AG09319 (cell line): ENCODE measurements at places on chromosomes 2 and 18.

GRCh38 chr2:60064687-60065389, 488.6 kb downstream of the BCL11A start:
- DNase-seq, result no peak

- no peak for DNase-seq
These were observed 16.3 kb upstream of the EPHA4 start for GRCh38 chr2:221588306-221588985.

- DNase-seq, result no peak
These were observed 802 bp upstream of the SAP130 start for GRCh38 chr2:128028668-128029054.

GRCh38 chr2:105373344-105373781, 25.5 kb downstream of the FHL2 start:
- no peak for DNase-seq

DNA sequence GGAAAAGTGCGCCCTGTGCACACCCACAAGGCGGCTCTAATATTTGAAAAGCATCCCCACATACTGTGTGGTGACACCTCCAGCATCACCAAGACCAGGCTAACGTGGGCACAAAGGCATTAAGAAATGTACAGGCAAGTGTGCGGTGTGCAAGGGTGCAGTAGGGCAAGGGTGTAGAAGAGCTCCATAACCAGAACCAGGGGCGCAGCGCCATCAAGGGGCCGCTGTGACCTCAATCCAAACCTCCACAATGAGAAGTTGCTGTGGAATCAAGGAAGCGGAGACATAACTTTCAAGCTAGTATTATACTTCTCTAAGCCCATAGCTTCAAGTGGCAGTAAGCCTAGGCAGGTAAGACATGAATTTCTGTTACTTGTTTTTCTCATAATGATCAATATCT, 13.0 kb downstream of the L3MBTL4 start:
- no peak for DNase-seq

DNA sequence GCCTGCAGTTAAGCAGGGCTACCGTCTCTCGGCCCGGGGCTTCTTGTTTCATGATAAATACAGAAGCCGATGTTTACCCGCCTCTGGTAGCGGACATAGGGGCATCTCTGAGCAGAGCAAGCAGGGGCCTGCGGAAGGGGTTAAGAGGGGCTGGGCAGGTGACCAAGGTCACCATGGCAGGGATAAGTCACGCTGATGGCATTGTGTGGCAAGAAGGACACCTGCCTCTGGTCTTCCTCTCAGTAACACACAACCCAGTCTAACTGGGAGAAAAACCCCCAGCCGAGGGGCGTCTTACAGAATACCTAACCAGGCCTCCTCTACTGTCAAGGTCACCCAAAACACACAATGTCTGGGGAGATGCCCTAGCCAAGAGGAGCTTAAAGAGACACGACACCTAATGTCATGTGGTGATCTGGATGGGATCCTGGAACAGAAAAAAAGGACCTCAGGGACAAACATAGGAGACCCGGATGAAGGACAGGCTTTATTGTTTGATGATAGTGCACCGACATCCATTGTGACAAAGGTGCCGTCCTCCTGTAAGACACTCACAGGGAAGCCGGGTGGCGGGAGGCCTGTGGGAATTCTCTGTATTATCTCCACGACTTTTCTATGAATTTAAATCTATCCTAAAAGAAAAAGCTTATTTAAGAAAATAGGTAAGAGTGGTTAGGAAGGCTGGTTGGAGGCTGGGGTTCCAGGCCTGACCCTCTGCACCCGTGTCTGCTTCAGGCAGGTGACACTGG, 24.8 kb downstream of the SH3BP4 start:
- no peak for DNase-seq

GRCh38 chr18:24009651-24010333, 4.8 kb upstream of the TTC39C start:
- DNase-seq, result no peak

GRCh38 chr2:11744631-11745394, 1.6 kb upstream of the LPIN1 start:
- no peak for DNase-seq

DNA sequence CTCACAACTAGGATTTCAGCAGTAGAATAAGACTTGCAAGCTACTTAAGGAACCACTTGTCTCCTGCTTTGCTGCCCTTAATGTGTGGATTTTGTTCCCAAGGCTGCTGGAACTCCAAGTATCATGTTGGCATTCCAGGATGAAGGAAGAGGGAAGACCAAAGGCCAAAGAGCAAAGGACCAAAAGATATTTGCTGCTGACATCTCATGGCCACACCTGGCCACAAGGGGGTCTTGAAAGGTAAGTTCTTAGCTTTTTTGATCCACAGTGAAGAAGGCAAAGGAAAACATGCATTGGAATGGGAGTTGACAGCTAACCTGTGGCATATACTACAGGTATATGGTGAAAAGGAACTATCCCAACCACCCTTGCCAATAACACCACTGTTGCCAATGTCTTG, 3.9 kb upstream of the MATN3 start:
- DNase-seq, result no peak

- DNase-seq, result no peak
These were observed 82.4 kb downstream of the FEZ2 start for GRCh38 chr2:36515538-36515937.

- no peak for DNase-seq
These were observed 36.7 kb downstream of the EPAS1 start for GRCh38 chr2:46333912-46334311.

GRCh38 chr2:171669121-171669520, 18.1 kb upstream of the DYNC1I2 start:
- DNase-seq, result no peak

- DNase-seq, result no peak
These were observed 111.2 kb downstream of the BAZ2B start for GRCh38 chr2:159505196-159505595.

DNA sequence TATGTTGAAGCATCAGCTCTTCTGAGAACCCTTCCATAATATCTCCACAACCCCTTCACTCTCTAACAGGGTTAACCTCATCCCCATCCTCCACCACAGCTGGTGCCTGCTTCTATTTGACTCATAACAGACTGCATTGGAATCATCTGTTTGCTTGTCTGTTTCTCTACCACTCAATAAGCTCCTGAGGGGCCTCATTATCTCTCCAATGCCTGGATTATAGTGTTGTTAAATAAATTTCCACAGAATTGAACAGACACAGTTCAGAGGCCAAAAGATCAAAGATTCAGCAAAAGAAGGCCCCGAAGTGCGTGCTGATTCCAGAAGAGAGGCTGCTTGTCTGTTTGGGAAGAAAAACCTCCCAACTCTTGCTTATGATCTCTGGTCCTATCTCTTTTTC, 33.7 kb upstream of the FAM98A start:
- DNase-seq, result no peak

DNA sequence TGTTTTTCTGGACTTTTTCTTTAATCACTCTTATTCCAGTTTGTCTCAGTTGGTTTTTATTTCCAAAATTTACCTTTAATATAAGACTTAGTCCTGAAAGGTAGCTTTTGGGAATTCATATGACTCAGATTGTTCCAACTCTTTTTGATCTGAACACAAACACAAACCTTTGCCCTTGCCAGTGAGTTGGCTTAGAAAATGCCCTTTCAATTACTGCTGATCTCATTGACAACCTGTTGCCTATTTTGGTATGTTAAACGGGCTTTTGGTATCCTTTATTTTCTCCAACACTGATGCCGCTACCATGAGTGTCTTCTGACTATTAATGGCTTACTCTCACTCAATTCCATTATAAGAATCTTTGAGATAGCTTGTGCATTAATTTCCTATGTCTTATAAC, 143.4 kb downstream of the GULP1 start:
- no peak for DNase-seq

DNA sequence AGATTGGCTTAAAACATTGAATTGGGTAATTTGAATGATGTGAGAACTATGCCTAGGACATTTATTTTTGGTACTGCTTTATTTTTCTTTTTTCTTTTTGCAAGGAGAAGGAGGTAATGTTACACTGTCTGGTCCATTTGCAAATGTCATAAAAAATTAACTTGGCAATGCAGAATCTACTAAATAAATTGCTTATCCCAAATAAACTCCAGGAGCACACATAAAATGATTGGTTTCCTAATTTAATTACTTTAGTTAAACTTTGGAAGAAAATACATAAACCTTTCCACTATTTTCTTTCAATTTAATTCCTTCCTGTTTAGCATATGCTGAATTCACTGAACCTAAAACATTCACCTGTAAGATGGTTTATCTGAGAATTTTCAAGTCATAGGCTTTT, 238.4 kb upstream of the ETAA1 start:
- no peak for DNase-seq

GRCh38 chr2:166900700-166901099, 12.4 kb downstream of the XIRP2 start:
- DNase-seq, result no peak

GRCh38 chr2:174344716-174345461, 10.1 kb downstream of the SP9 start:
- no peak for DNase-seq

DNA sequence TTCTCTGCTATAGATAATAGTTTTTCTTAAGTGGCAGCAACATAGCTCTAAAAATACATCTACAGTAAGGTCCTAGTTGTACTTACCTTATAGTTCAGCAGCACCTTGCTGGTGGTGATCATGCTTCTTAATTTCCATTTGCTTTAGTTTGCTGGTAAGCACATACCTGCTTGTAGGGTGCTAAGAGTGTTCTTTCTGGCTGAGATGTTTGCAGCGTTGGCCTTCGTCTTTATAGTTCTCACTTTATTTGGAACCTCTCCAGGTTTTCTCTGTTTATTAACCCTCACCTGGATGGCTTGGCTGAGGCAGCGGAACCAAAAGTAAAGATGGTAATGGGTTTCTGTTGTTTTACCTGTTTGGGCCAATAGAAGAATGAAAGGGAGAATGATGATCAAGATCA, 123.6 kb upstream of the EFEMP1 start:
- no peak for DNase-seq

DNA sequence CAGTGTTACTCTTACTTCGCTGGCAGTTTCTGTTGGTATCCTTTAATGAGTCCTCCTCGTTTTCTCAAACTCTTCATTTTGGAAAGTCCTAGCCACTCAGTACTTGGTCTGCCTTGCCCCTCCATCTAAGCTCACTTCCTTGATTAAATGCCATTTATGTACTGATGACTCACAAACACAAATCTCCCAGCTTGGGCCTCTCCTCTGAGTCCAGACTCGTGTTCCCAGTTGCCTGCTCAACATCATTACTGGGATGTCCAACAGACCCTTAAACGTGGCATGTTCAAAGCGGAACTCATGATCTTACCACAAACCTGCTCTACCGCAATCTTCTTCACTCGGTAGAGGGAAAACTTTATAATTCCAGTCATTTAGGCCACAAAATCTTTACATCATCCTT, 13.8 kb upstream of the CCDC68 start:
- DNase-seq, result no peak

DNA sequence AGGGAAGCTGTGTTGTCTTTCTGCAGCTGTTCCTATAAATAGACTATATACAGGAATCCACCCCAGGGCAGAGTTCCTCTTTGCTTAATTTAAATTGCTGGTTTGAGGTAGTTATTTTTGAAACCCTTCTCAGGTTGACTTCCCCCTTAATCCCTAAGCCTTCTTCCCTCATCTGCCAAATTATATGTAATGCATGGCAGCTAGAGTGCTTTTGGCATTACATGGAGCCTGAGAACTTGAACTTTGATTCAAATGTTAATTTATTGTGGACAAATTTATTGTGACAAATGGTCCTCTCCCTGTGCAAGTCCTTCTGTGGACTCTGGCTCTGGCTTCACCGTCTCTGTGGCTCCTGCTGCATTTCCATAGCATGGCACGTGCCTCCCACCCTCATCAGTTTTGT, 29.2 kb downstream of the MYO1B start:
- DNase-seq, result no peak

DNA sequence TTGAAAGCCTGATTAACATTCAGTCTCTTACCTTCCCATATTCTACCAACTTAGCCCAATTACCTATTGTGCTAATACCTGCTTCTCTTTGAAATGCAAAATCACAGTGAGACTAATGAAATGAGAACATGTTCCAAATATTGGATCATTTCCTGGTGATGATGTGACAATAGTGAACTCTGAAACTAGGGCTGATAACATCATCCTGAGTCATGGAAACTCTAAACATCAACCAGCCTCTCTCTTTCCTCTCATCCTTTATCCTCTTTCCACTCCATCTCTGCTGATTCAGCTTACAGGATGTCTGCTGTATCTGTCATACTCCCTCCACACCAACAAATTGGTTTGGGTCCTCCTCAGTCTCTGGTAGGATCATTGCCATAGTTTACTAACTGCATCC, 98.8 kb upstream of the NCKAP5 start:
- no peak for DNase-seq

DNA sequence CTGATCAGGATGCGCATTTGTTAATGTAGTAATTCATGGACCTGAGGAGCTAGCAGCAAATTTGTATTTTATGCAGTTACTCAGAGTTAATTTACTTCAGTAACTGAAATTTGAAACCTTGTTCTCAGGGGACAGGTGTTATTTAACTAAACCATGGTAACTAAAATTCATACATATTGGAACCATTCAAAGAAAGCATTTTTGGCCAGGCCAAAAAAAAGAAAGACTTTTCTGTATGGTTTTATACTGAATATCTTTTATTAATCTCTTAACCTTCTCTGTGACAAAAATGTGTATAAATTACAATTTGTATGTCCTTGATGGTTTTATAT, 4.4 kb upstream of the KLHL23 start:
- DNase-seq, result no peak

DNA sequence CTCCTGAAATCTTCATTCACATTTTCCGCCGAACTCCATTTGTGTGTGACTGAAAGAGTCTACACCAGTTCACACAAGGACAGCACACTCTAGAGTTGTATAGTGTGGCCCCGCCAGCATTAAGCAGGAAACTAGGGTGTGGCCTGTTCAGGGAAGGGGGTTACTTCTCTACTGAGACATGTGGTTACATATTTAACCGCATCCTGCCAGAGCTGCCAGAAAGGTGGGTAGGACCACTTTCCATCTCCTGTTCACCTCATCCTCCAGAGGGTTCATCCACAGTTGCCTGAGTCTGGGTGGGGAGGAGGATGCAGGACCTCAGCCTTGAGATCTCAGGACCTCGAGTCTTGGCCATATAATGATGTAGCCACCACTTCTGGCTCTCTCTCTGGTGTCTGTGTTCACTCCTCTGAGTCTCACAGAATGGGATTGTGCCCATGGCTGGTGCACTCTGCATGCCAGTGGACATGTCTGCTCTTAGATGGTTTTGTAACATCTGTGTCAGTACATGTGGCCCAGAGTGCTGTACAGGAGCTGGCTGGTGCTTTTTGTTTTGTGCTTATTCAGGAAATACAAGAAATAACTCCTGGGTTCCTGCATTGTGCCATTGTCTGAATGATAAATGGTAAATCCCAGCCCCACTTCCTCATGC, 7.7 kb upstream of the SP140L start:
- DNase-seq, result no peak

DNA sequence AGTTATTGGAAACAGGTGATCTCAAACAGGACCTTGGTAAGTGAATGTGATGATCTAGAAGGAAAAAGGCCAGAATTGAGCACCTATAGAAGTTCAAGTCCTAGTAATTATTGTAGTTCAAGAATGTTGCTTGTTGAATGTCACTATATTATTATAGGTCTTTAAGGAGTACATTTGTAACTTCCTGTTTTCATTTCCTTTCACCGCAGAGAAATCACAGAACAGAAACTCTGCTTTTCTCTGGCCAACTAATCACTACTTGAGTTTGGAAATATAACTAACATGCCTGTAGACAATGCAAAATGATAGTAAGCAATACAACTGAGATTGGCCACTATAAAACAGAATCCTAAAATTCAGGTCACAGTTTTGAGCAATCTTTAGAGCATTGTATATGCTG, 61.8 kb upstream of the EFEMP1 start:
- DNase-seq, result no peak
